Panc1 (cell line): ENCODE measurements at places on chromosomes 1 and 21. TPM values are rescaled to one million over a fixed set of nuclear protein-coding genes. Genes with fewer than 3 reads are reported as not detected.

The C1orf21 gene
- total RNA-seq, result 0.15 TPM

The ZNF695 gene
- total RNA-seq, result 14.7 TPM

The AZIN2 gene
- total RNA-seq, result 2.4 TPM

The RAB42 gene
- 4.2 TPM for total RNA-seq

The C1orf87 gene
- not detected for total RNA-seq

The SYCP1 gene
- not detected for total RNA-seq

GRCh38 chr1:37828410-37829074, 20.5 kb upstream of the YRDC start:
- no peak overlapping the region for H3K4me3 ChIP-seq
- no peaks in the 10 kb centered on the region for H3K27me3 ChIP-seq
- no peak for DNase-seq
- no peak overlapping the region for H3K27ac ChIP-seq
- no peaks in the 10 kb centered on the region for H3K4me1 ChIP-seq

- H3K27ac ChIP-seq, result no peak overlapping the region
- peaks cover 4% of the 10 kb centered on the region for H3K4me1 ChIP-seq
- H3K27me3 ChIP-seq, result no peaks in the 10 kb centered on the region
- DNase-seq, result peak; percentile 56
- H3K36me3 ChIP-seq, result no peaks in the 10 kb centered on the region
Measured at GRCh38 chr1:78839704-78840277, 166.7 kb downstream of the ADGRL4 start.

GRCh38 chr21:41774467-41775148, 7.8 kb upstream of the RIPK4 start:
- DNase-seq, result no peak
- no peaks in the 10 kb centered on the region for H3K36me3 ChIP-seq
- peak overlapping the region; percentile 78 for H3K27ac ChIP-seq

DNA sequence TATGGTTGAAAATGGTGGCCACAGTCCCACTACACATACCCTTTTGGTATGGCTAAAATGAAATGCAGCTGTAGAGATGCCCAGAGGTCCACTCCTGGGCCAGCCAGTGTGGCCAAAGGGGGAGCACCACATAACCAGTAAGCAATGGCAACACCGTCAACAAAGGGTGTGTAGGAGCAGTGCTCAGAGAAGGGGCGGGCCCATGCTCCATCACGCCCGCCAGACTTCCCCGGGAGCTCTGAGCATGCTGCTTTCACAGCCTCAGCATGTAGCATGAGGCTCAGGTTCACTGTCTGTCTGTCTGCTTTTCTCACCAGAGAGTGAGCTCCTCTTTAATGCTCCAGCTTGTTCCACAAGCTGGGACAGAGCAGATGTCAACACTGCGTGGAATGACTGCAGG, 537.6 kb downstream of the MATN1 start:
- H3K4me1 ChIP-seq, result no peaks in the 10 kb centered on the region
- peaks cover 3% of the 10 kb centered on the region; the same call in 1 of the 2 replicates for H3K27me3 ChIP-seq
- DNase-seq, result no peak
- H3K4me3 ChIP-seq, result no peak overlapping the region
- no peaks in the 10 kb centered on the region for H3K36me3 ChIP-seq
- no peak overlapping the region for H3K27ac ChIP-seq

- H3K36me3 ChIP-seq, result no peaks in the 10 kb centered on the region
- no peak overlapping the region for H3K27ac ChIP-seq
- no peak overlapping the region for H3K4me3 ChIP-seq
Measured at GRCh38 chr1:219664310-219665029, 51.6 kb upstream of the ZC3H11B start.

- no peak for DNase-seq
- no peaks in the 10 kb centered on the region for H3K4me1 ChIP-seq
- no peaks in the 10 kb centered on the region for H3K36me3 ChIP-seq
- H3K4me3 ChIP-seq, result no peak overlapping the region
- no peak overlapping the region for H3K27ac ChIP-seq
Measured at GRCh38 chr1:114901814-114902213, 47.2 kb downstream of the SYCP1 start.

- DNase-seq, result no peak
- peaks cover 11% of the 10 kb centered on the region for H3K4me1 ChIP-seq
- H3K4me3 ChIP-seq, result peak overlapping the region; percentile 62; the same call in 1 of the 2 replicates
- H3K27me3 ChIP-seq, result no peaks in the 10 kb centered on the region
- H3K27ac ChIP-seq, result no peak overlapping the region
Measured at GRCh38 chr21:45076245-45076711, 1.9 kb downstream of the ADARB1 start.

DNA sequence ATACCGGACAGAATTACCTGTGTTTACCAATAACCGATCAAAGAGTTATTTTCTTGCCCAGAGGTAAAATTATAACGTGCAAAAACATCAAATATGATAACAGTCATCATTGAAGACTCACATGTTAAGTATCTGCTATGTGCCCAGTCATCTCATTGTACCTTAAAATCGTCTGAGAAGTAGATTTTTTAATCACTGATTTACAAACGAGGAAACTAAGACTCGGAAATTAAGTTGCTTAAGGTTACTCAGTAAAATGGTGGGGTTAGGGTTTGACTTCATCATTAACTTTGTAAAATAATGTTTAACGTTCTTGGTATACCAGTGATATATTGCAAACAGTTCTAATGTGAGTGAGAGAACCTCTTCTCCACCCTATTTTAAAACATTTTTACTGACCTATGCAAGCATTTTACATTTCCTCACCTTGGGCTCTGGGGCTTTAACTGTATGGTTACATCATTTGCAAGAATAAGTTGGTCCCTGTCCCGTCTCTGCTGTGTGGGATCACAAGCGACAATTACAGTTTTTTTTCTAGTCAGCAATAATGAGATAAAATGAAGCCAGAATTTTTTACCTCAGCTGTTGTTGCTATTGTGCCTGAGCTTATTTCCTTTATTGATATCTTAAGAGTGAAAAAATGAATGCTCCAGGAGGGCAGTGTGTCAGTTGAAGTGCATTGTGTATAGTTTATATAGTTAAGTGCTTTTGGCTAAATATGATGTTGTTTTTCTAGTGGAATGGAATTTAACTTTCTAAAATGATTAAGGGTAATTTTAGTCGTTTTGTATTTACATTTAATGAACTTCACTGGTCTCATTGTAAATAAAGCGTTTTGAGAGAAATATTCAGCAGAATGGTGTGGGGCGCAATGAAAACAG, 2.7 kb downstream of the RPRD2 start:
- no peaks in the 10 kb centered on the region; the same call in 1 of the 2 replicates for H3K36me3 ChIP-seq
- H3K4me1 ChIP-seq, result peaks cover 13% of the 10 kb centered on the region; the same call in 1 of the 2 replicates
- DNase-seq, result no peak
- H3K27me3 ChIP-seq, result no peaks in the 10 kb centered on the region

GRCh38 chr1:56175211-56175610, 404.2 kb downstream of the PLPP3 start:
- H3K4me3 ChIP-seq, result no peak overlapping the region
- H3K36me3 ChIP-seq, result no peaks in the 10 kb centered on the region
- no peaks in the 10 kb centered on the region for H3K4me1 ChIP-seq
- no peak overlapping the region for H3K27ac ChIP-seq

DNA sequence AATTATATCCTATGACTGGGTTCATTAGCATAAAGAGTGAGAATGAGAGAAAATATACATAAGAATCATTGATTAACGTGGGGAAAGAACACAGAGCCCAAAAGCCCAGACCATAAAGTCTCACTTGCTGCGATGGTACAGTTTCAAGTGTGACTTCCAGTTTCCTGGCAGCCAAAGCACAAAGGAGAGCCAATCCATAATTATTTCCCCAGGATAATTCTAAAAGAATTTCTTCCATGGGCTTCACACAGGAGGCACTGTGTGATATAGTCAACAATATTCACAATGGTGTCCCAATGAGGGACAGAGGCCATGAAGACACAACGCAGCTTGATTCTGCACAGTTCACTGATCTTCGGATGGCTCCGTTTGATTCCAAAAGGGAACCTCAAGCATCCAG, 321.6 kb downstream of the PLPP3 start:
- H3K27ac ChIP-seq, result no peak overlapping the region
- H3K27me3 ChIP-seq, result no peaks in the 10 kb centered on the region
- no peaks in the 10 kb centered on the region for H3K36me3 ChIP-seq

GRCh38 chr21:25708467-25709065, 26.1 kb downstream of the ATP5PF start:
- no peaks in the 10 kb centered on the region for H3K27me3 ChIP-seq
- H3K27ac ChIP-seq, result no peak overlapping the region
- H3K4me3 ChIP-seq, result no peak overlapping the region
- H3K36me3 ChIP-seq, result no peaks in the 10 kb centered on the region
- no peaks in the 10 kb centered on the region for H3K4me1 ChIP-seq
